NCI-H2171 treated with DMSO at 0.1 percent for 48 hours (cell line): ENCODE measurements at places on chromosomes 1 and 21.
A peak's percentile ranks its signal among the peaks of the same experiment; 100 is the strongest.

DNA sequence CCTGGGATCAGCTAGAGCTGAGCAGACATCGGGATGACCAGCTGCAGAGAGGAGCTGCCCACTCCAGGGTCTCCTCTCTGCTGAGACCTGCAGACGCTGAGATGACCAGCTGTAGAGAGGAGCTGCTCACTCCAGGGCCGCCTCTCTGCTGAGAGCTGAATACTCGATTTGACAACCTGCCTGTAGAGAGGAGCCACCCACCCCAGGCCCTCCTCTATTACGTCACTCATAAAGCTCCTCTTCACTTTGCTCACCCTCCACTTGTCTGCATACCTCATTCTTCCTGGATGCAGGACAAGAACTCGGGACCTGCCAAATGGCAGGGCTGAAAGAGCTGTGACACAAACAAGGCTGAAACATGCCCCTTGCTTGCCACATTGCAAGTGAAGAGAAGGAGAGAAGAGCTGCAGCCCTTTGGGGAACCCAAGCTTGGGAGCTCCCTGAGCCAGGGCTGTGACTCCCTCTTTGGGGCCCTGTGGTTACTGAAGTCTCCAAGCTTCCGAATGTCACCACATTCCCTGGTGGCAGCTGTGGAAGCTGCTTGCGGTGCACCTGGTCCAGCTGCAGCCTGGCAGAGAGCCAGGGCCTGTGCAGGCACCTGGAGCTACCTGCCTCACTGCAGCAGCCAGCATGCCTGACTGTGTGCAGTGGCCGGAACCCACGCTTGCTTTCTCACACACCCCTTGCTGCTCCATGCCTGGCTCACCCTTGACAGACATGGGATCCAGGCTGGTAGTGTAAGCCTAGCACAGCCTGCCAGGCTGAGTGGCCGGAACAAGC is 59.6 kb downstream of the CC2D1B start:
- peak; percentile 68 for DNase-seq

- no peak for DNase-seq
Measured at GRCh38 chr1:108327534-108328466, 83.9 kb upstream of the NBPF4 start.

- no peak for DNase-seq
Measured at GRCh38 chr1:55580845-55581332, 365.7 kb upstream of the USP24 start.

DNA sequence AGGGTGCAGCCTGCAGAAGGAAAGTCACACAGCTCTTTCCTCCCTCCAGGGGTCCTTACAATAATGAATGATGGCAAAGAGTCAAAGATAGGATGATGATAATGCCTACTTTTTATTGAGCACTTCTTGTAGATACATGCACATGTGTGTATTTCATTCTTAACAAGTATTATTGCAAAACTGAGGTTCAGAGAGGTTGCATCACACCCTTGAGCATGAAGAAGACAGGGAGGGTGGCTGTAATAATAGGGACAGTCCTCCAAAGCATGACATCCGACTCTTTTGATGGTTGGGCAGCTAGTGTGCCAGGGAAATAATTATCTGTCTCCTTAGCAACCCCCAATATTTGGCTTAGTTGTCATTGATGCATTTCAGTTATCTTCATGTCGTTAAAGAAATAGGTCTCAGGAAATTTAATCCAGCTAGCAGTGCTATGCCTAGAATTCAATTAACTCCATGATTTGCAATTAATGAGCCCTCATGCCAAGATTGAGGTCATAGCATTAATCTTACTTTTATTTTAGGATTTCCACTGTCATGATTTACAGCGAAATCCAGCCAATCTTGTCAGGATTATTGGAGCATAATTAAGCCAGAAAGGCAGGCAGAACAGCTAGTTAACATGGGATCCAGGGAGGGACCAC is 35.0 kb downstream of the DNAJC6 start:
- DNase-seq = peak; percentile 27

- DNase-seq = no peak
Measured at GRCh38 chr1:230994860-230995259, 16.0 kb downstream of the ARV1 start.

DNA sequence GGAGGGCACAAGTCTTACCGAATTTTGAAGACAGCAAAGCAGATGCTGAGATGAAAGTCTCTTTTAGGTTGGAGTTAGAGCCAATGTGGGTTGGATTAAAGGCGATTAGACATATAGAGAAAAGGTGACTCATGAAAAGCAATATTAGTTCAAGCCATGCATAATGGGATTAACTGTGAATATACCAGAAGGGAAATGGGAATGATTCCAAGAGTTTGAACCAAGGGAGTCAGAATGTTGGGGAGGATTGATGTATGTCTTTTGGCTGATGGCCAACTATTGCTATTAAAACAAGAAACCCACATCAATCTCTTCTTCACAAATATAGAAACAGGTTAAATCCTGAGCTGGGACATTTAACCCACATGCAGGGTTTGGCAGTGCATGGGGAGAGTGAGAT is 1.2 kb downstream of the HMGCS2 start:
- DNase-seq = no peak

DNA sequence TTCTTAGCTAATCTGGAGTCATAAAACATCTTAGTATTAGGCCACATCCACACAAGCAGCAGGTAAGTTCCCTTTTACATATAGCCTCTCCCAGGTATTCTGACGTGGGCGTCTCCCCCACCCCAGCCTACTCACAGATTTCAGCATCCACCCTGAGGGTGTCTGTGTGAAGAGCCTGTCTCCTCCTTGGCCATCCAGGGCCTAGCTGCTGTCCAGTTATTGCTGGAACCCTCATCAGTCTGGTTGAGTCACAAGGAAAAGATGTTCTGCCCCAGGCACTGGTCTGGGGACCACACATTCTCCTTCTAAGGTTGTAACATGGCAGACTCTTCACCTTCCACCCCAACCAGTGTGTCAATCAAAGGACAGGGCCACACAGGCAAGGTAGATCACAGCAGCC is 57.6 kb downstream of the ETS2 start:
- DNase-seq = no peak

DNA sequence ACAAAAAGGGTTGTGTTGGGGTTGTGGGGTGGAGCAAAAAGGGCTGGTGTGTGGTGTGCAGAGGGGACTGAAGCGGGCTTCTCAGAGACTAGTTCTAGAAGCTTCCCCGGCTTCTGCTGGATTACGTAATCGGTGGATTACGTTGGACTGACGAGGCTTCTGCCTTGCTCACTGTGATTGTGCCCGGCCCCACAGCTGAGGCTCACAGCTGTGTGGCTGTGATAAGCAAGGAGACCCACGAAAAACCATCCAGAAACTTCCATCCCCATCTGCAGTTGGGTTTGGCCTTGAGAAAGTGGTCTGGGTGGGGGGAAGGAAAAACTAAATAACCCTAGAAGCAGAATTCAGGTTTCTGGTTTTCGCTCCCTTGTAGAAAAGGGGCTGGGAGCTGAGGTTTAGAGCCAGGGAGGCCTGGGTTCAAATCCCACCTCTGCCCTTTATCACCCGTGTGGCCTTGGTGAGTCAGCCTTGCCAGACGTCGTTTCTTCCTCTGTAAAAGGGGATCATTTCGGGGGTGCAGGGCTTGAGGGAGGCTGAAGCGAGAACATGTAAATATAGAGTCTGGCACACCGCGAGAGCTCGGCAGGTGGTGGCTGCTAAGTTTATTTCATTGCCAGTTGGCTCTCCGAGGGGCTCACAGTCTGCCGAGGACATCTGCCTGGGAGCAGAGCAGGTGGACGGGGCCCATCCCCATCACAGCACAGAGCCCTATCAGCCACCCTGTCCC is 30.4 kb upstream of the DISP3 start:
- DNase-seq = peak; percentile 84

DNA sequence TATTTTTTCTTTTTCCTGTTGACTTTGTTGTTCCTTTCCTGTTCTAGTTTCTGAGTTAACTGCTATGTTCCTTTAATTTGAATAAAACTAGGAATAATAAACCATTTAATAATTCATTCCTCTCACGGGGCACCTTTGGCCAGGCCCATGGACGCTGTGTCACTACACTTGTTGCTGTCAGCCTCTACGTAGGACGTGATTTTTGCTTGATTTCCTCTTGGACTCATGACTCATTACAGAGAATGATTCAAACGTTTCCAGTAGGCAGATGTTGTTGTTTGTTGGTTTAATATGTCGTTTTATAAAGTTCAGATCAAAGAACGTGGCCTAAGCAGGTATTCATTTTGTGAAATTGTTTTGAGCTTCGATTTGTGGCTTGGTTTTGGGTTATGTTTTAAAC is 9.1 kb upstream of the SLC19A1 start:
- DNase-seq = no peak

DNA sequence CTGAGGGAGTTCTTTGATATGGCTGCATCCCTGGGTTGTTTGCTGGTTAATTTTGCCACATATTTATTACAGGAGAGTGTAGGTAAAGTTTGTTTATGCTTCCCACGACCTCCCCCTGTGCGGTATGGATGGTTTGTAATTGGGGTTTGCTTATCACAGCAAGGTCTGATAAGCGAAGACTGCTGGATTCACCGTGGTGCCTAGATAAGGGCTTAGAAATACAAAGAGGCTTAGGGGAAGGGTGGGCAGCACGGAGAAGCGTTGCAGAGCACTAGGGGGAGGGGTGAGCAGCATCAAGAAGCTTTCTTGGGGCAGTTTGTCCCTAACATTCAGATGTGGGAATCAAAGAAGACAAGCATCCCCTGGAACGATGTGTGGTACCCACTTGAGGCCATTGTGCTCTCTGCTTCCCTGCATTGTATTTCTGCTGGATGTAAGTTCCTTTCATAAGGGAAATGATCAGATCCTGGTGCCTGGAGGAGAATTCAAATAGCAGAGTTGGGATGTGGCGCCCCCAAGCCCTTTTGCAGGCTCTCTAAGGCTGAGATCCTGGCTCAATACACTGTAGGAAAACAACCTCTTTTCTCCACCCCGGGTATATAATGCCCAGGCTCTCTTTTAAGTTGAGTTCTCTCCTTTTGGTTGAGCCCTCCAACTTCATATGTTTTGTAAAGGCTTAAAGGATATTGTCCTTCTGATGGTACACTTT is 598.1 kb upstream of the ADGRL4 start:
- DNase-seq = no peak

DNA sequence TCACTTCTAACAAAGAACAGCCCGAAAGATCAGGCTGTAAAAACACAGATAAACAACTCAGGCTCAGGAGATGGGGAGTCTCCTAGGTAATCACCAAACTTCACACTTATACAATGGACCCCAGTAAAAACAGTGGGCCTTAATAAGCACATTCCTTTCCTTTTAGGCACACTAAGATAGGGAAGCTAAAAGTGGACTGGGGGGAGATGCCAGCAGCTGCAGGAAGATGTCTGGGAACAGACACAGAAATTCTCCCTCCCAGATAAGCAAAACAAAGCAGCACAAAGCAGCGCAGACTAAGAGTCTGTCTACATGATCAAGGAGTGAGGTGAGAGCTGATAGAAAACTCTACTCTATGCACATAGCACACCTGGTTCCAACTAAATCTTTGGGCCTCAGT is 29.0 kb upstream of the CTBS start:
- no peak for DNase-seq
